ENCODE measurements at places on chromosomes 11 and 22. TPM values are rescaled to one million over a fixed set of nuclear protein-coding genes. Genes with fewer than 3 reads are reported as not detected.
A peak's percentile ranks its signal among the peaks of the same experiment; 100 is the strongest.

The DRD4 gene
- total RNA-seq: 1.7 TPM

GRCh38 chr22:19665784-19666672, 48.3 kb upstream of the SEPTIN5 start:
- peak overlapping the region; percentile 97 for H3K27ac ChIP-seq
- no peaks in the 10 kb centered on the region for H3K27me3 ChIP-seq
- H3K4me3 ChIP-seq: peak overlapping the region; percentile 67
- peak; percentile 83 for DNase-seq
- H3K4me1 ChIP-seq: peaks cover 91% of the 10 kb centered on the region
- no peaks in the 10 kb centered on the region for H3K36me3 ChIP-seq

- H3K27ac ChIP-seq: no peak overlapping the region
- H3K4me1 ChIP-seq: peaks cover 2% of the 10 kb centered on the region
- no peak for DNase-seq
- H3K36me3 ChIP-seq: no peaks in the 10 kb centered on the region
Observed at GRCh38 chr11:104332110-104332509, 168.2 kb upstream of the PDGFD start.

DNA sequence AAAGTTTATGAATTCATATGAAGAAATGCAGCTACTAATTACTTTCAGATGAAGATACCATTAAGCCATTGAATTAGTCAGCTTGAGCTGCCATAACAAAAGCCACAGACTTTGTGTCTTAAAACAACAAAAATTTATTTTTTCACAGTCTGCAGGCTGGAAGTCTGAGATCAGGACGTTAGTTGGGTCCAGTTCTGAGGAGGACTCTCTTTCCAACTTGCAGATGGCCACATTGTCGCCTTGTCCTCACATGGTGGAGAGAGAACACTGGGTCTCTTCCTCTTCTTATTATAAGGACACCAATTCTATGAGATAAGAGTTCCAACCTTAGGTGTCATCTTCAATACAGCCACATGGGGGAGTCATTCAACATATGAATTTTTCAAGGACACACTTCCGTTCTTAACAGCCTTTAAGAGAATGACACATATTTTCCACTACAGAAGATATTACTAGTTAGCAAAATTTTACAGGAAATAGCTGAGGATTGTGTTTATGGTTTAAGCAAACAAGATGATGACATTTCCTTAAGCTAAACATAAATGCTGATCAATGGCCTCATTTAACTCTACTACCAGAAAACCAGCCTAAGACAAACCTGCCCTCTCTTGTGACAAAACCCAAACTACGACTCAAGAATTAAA, 56.0 kb downstream of the DCUN1D5 start:
- H3K27me3 ChIP-seq: no peaks in the 10 kb centered on the region
- no peaks in the 10 kb centered on the region for H3K36me3 ChIP-seq
- DNase-seq: no peak
- peaks cover 24% of the 10 kb centered on the region for H3K4me1 ChIP-seq

DNA sequence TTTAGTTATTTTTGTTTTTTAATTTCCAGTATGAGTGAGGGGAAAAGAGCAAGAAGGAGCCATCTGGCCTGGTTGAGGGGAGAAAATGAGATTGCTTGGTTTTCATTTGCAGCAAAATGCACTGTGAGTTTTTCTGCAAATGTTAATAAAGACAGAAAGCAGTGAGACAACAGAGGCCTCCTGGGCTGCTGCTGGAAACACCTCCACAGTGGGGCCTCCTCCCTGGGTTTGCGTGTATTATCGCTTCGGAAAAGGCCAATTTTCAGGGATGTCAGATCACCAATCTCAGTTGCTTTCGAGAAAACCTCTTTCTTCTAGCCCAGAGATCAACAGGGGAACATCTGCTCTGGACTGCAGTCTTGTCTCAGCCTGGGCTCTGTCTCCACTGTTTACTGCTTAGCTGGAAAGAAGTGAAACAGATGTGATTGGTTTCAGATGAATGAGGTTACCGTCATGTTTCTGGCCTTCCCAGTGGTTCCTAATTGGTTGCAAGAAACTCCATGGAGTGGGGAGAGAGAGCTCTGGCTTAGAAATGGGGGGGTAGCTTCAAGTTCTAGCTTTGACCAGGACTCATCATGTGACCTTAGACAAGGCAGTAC, 17.3 kb downstream of the TSPAN18 start:
- H3K4me1 ChIP-seq: peaks cover 8% of the 10 kb centered on the region
- no peak for DNase-seq
- no peaks in the 10 kb centered on the region for H3K36me3 ChIP-seq
- H3K27ac ChIP-seq: no peak overlapping the region
- no peaks in the 10 kb centered on the region for H3K27me3 ChIP-seq
- H3K4me3 ChIP-seq: no peak overlapping the region

DNA sequence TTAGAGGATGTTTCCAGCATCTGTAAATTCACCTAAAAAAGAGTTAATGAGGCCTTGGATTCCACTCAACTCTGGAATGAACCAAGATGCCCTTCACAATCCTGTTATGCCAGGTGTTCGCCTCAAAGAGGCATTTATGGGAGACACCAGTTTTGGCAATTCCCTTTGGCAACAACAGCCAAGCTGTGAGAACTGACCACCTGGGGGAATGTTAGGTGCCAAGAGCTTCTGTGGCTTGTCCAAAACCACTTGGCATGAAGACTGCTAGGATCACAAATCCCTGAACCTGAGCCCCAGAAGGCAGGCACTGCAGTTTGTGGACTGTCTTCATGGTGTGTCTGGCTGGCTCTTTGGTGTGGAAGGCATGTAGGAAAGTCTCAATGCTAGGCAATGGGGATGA, 164.4 kb upstream of the BDNF start:
- no peaks in the 10 kb centered on the region for H3K36me3 ChIP-seq
- no peak overlapping the region for H3K27ac ChIP-seq
- H3K27me3 ChIP-seq: no peaks in the 10 kb centered on the region

- no peak overlapping the region for H3K27ac ChIP-seq
- DNase-seq: no peak
Observed at GRCh38 chr11:120017582-120018150, 120.2 kb downstream of the TRIM29 start.

The LRP4 gene
- total RNA-seq: 54.1 TPM

The GAS2 gene
- total RNA-seq: 0.70 TPM

- no peak overlapping the region for H3K4me3 ChIP-seq
- H3K27ac ChIP-seq: no peak overlapping the region
- no peak for DNase-seq
- H3K36me3 ChIP-seq: peaks cover 14% of the 10 kb centered on the region
- H3K4me1 ChIP-seq: peaks cover 46% of the 10 kb centered on the region
Observed at GRCh38 chr11:66077927-66078326, 7.9 kb downstream of the PACS1 start.

The FAT3 gene
- total RNA-seq: 12.3 TPM

The SYTL2 gene
- 4.0 TPM for total RNA-seq

- H3K27me3 ChIP-seq: peaks cover 5% of the 10 kb centered on the region
- no peak overlapping the region for H3K27ac ChIP-seq
- H3K36me3 ChIP-seq: no peaks in the 10 kb centered on the region
- DNase-seq: no peak
- peaks cover 35% of the 10 kb centered on the region for H3K4me1 ChIP-seq
Observed at GRCh38 chr11:100641456-100641855, 45.6 kb upstream of the ARHGAP42 start.

- H3K4me3 ChIP-seq: no peak overlapping the region
- no peak for DNase-seq
- peaks cover 12% of the 10 kb centered on the region for H3K4me1 ChIP-seq
- no peak overlapping the region for H3K27ac ChIP-seq
- no peaks in the 10 kb centered on the region for H3K27me3 ChIP-seq
Observed at GRCh38 chr11:27658535-27659236, 41.6 kb downstream of the BDNF start.

DNA sequence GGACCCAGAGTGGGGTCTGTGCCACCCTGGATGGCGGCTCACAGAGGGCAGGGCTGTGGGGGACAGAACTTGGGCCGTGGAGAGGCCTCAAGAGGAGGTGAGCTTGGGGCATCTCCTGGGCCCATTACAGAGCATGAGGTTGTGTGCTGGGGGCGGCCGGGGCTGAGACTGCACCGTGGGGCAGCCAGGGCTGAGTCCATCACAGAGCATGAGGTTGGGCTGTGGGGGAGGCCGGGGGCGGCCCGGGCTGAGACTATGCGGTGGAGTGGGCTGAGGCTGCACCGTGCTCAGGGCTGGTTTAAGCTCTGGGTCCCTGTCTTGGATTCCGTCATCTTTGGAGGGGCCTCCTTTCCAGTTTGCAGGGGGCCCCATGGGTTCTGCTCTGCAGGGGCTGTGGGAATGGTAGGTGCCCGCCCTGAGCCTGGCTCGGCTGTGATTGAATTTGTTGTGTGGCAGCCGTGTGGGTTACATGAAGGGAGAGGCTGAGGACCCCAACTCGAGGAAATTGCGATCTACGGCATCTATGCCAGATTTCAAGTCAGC, 38.1 kb upstream of the MUC5AC start:
- peak; percentile 81 for DNase-seq
- H3K4me1 ChIP-seq: peaks cover 2% of the 10 kb centered on the region
- H3K4me3 ChIP-seq: no peak overlapping the region
- H3K27ac ChIP-seq: no peak overlapping the region

The VPREB1 gene
- total RNA-seq: not detected

DNA sequence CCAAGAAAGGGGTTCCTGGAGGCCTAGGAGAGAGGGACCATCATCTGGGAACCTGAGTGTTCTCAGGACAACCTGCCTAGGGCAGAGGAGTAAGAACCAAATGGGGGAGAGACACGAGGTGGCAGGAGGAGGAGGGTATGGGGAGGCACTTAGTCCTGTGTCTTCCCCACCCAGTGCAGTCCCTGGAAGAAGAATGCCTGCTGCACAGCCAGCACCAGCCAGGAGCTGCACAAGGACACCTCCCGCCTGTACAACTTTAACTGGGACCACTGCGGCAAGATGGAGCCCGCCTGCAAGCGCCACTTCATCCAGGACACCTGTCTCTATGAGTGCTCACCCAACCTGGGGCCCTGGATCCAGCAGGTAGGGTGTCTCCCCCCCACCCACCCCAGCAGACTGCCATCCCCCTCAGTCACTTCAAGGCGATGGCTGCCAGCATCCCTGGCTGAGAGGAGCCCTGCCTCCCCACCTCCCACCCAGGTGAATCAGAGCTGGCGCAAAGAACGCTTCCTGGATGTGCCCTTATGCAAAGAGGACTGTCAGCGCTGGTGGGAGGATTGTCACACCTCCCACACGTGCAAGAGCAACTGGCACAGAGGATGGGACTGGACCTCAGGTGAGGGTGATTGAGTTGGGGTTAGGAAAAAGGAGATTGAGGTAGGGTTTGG, 3.7 kb upstream of the INPPL1 start:
- DNase-seq: peak; percentile 75
- H3K36me3 ChIP-seq: no peaks in the 10 kb centered on the region
- peaks cover 19% of the 10 kb centered on the region for H3K4me1 ChIP-seq
- peaks cover 25% of the 10 kb centered on the region for H3K27me3 ChIP-seq
- H3K4me3 ChIP-seq: no peak overlapping the region

DNA sequence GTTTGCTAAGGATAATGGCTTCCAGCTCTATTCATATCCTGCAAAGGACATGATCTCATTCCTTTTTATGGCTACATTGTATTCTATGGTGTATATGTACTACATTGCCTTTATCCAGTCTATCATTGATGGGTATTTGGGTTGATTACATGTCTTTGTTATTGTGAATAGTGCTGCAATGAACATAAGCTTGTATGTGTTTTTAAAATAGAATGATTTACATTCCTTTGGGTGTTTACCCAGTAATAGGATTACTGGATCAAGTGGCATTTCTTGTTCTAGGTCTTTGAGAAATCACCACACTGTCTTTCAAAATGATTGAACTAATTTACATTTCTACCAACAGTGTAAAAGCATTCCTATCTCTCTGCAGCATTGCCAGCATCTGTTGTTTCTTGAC, 6.0 kb upstream of the MS4A6E start:
- H3K27me3 ChIP-seq: peaks cover 4% of the 10 kb centered on the region
- H3K4me3 ChIP-seq: no peak overlapping the region
- H3K4me1 ChIP-seq: no peaks in the 10 kb centered on the region

DNA sequence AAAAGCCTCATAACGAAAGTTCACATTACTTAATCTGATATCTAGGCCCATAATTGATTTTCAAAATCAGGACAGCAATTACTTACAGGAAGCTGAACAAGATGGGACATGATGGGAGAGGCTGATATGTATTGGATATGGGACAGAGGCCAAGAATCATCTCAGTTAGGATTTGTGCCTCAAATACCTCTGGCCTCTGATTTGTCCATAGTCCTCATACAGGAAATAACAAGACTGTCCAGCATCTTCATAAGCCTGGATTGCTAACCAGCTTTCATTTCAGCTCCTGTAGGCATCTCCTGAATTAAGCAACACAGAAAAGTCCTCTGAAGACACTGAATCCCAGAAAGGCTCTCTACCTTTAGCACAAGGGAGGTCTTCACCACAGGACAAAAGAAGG, 4.3 kb upstream of the MRGPRX4 start:
- DNase-seq: no peak
- no peaks in the 10 kb centered on the region for H3K4me1 ChIP-seq
- H3K27ac ChIP-seq: no peak overlapping the region

GRCh38 chr11:66625041-66625751, 8.8 kb downstream of the RBM14 start:
- H3K4me3 ChIP-seq: no peak overlapping the region
- H3K4me1 ChIP-seq: peaks cover 13% of the 10 kb centered on the region
- peaks cover 38% of the 10 kb centered on the region for H3K36me3 ChIP-seq
- H3K27me3 ChIP-seq: no peaks in the 10 kb centered on the region
- no peak overlapping the region for H3K27ac ChIP-seq

DNA sequence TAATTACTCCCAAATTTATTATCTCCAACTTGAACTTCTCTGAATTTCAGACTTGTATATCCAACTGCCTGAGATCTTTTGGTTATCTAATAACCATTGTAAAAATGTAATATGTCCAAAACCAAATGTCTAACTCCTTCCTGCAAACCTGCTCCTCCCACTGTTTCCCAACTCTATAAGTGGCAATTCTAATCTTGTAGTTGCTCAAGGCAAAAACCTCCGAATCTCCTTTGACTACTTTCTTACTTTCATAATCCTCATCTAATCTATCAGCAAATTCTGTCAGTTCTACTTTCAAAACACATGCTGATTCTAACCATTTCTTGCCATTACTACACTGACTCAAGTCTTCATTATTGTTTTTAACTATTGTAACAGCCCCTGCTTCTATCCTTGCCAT, 55.7 kb downstream of the FAM168A start:
- no peaks in the 10 kb centered on the region for H3K36me3 ChIP-seq
- no peaks in the 10 kb centered on the region for H3K27me3 ChIP-seq
- no peak for DNase-seq
- no peak overlapping the region for H3K4me3 ChIP-seq

GRCh38 chr11:88405853-88406252, 68.3 kb upstream of the CTSC start:
- H3K36me3 ChIP-seq: no peaks in the 10 kb centered on the region
- no peak overlapping the region for H3K4me3 ChIP-seq
- no peak for DNase-seq
- H3K4me1 ChIP-seq: peaks cover 38% of the 10 kb centered on the region

The EFCAB6 gene
- total RNA-seq: 1.4 TPM

DNA sequence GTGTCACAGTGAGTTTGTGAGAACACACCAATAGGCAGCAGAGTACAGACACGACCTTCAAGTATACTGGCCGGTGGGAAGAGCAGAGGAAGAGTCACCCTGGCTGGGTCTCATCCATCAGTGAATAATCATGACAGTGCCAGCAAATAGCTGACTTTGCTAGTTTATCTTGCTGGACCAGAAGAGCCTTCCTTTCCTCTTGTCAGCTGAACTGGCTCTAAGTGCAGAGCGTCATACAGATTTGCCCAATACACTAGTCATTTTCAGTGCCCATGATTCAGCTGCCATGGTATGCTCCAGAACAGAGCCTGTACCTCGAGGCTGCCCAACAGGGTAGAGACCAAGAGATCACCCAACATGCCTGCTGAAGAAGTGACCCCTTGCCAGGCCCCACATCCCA, 82.9 kb upstream of the TBCEL start:
- H3K27me3 ChIP-seq: no peaks in the 10 kb centered on the region
- H3K4me1 ChIP-seq: no peaks in the 10 kb centered on the region
- no peak overlapping the region for H3K4me3 ChIP-seq
- DNase-seq: no peak

Data from osteocyte (in vitro differentiated cells).